Hematopoietic multipotent progenitor cell treated with erythropoietin and hydrocortisone succinate and interleukin-3 and kit ligand, for 8 days (in vitro differentiated cells): ENCODE measurements at places on chromosomes 11 and 22.
A peak's percentile ranks its signal among the peaks of the same experiment; 100 is the strongest.

GRCh38 chr11:111019871-111020670 lies 225.5 kb upstream of the POU2AF2 start:
- no peak for DNase-seq

DNA sequence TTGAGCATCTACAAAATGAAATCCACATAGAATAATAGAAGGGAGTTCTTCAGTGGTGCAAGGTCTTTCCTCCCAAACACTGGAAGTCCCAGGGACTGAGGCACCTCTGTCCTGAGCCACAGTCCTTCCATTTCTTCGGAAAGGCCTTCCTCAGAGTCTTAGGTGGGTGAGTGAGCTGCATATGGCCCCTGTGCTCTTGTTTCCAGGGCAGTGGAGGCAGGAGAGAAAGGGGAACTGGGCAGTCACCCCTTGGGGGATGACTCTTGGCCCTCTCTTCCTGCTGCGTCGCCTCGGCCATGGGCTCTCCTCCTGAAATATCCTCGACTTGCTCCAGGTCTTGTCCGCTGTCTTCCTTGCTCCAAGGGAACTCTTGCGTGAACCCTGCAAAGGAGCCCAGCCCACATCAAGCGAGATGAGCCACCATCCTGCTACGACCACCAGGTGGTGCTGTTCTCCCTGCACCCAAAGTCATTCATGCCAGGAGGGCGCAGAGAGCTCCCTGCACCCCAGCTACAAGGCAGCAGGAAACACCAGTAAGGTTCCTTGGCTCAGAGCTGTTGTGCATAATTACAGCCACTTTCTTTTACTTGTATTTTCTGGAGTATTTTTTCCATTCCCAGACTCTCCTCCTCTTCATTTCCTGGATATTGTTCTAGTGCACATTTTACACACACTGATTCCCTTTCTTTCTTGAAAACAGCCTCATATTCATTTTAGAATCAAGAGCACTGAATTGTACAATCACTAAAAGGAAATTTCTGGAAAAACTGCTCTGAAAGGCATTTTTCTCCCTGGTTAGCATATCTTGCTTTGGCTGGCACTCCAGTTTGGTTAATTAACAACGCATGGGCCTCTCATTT lies 397.8 kb downstream of the OPCML start:
- DNase-seq: peak; percentile 85

GRCh38 chr11:126914941-126915340 lies 85.6 kb downstream of the KIRREL3 start:
- DNase-seq: no peak

DNA sequence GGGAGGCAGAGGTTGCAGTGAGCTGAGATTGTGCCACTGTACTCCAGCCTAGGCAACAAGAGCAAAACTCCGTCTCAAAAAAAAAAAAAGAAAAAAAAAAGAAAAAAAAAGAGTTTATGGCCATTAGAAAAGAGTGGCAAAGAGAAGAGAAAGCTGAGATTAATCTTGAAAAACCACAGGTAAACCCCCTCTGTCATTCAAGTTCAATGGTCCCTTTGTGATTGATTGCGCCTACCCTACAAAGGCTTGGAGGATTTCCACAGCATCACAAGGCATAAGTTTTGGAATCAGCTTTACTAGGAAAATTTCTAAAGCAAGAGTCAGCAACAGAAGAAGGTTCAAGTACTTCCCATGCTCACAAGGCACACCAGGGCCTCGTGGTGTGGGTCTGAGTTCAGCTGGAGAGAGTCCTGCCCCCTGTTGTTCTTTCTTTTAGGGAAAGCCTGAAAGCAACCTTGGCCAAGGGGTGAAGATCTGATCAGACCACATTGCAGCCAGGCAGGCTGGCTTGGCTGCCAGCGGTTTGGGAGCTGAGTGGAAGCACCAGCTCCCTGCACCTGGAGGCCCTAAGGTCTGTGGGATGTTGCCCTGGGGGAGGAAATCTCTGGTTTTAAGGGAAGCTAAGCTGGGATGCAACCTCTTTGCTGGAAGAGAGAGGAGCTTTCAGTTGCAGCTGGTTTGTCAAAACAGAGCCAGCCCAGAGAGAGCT lies 41.8 kb downstream of the SLN start:
- no peak for DNase-seq

DNA sequence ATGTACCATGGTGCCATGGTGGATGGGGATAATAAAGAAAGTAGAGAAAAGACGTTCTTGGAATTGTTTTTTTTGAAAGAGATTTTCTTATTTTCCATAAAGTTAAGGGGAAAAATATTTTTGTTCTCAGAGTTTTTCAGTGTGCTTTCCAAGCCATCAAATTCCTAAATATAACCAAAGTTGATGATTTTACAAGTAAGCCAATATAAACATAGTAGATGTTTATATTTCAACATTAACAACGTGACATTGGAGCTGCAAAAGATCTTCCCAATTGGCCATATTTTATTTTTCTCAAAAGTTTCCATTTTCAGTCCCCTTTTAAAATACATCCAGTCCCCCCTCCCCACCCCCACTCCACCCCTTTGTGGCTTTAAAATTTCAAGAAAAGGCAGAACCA lies 80.9 kb upstream of the PICALM start:
- DNase-seq: no peak

GRCh38 chr11:55572548-55572947 lies 620 bp downstream of the OR4C16 start:
- no peak for DNase-seq

DNA sequence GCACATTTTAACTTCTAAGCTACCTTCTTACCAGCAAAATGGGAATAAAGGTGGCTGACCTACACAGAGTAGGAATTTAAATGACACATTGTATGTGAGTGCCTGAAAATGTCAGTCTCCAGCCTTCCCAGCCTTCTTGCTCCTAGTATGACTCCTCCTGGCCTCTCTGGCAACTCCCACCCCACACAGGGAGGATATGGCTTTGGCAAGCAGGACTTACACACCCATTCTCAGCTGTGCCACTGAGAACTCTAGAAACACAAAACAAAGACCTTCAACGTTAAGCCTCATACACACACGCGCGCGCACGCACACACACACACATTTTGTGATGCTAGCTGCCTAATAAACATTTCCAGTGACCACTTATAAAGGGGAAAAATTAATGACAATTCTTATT lies 65.8 kb downstream of the PACSIN2 start:
- no peak for DNase-seq

DNA sequence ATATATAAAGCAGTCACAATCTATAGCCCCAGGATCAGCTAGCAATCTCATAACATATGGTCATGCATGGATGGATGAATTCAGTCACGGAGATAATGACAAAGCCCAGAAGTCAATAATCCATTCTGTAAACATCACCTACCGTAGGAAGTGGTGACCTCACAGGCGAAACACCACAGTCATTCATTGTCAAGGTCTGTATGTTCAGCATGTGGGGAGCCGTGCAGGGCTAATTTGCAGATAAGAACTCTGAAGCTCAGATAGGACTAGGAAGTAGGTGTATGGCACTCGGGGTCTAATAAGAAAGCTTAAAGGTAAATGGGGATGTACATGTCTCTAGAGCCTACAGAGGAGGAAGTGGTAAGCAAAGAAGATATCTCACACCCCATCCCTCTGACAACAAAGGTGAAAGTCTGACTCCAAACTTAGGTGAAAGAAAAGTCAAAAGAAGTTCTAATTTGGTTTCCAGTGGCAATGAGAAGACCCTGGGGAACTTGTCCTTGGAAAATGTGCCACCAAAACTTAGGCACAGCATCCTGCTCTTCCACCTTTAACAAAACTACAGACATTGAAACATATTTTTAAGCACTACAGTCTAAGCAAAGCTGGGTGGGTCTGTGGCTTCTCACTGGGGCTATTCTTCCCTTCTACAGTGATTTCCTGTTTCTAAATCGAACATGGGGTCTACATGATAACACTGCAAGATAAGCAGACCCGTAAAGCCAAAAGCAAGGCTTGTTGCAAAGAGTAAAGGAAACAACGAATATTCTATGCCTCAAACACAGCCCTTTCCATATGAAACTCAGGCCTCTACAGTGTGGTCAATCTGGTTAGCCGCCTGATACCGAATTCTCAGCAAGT lies 5.2 kb downstream of the CRTAM start:
- DNase-seq: no peak

DNA sequence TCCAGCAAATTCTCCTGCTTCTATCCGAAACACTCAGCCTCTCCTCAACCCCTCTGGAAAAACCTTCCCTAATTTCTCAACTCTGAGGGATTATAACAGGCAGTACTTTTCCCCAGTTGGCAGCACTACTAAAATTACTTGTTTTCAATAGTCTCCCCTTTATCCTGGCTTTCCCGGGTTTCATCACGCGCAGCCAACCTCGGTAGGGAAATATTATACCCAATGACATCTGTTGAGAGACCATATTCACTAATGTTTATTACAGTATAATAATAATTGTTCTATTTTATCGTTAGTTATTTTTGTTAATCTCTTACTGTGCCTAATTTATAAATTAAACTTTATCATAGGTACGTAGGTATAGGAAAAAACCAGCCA lies 330 bp upstream of the POLD3 start:
- no peak for DNase-seq

GRCh38 chr22:46471901-46472721 lies 65.3 kb downstream of the CELSR1 start:
- DNase-seq: no peak
